Stimulated activated CD4-positive, alpha-beta T cell treated with anti-CD3 and anti-CD28 coated beads, Interleukin-2, amount 100 ng/mL, for 24 hours (primary cell): ENCODE measurements at places on chromosomes 1 and 21.
A peak's percentile ranks its signal among the peaks of the same experiment; 100 is the strongest.

DNA sequence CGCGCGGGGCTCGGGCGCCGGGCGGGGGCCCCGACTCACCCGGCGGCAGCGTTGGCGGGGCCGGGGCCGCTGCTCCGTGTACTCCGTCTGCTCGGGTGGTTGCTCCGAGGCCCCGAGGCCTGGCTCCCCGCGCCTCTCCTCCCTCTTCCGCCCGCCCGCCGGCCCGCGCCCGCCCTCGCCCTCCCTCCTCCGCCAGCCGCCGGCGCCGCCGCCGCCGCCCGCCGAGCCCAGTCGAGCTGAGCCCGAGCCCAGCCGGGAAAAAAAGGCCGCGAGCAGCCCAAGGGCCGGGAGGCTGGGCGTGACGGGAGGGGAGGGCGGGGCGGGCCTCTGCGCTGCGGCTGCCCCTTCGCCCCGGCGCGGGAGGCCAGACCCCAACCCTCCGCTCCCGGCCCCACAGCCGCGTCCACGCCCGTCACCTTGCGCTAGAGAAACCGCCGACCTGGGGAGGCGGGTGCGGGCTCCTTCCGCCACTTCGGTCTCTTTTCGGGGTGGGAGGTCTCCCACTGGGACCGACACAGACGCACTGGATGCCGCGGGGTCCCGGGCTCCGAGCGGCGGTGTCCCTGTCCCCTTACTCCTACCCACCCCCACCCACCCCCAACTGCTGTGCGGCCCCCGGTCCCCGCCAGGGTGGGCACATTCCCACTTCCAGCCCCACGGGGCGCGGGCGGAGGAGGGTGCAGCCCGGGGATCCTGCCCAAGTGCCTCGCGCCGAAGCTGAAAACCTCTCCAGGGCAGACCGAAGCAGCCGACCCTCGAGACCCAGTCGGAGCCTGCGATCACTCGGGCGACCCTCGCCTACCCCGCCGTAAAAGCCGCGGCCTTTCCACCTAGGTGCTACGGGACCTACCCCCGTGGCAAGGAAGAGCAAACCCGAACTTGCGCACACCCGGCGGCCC lies at the start of gene CERS2:
Gene CERS2 (minus strand): TSS at position 256 of the 899 bp plus-strand sequence. CDS start 5,745 bp downstream, outside the sequence.
- peak; percentile 73 for DNase-seq

DNA sequence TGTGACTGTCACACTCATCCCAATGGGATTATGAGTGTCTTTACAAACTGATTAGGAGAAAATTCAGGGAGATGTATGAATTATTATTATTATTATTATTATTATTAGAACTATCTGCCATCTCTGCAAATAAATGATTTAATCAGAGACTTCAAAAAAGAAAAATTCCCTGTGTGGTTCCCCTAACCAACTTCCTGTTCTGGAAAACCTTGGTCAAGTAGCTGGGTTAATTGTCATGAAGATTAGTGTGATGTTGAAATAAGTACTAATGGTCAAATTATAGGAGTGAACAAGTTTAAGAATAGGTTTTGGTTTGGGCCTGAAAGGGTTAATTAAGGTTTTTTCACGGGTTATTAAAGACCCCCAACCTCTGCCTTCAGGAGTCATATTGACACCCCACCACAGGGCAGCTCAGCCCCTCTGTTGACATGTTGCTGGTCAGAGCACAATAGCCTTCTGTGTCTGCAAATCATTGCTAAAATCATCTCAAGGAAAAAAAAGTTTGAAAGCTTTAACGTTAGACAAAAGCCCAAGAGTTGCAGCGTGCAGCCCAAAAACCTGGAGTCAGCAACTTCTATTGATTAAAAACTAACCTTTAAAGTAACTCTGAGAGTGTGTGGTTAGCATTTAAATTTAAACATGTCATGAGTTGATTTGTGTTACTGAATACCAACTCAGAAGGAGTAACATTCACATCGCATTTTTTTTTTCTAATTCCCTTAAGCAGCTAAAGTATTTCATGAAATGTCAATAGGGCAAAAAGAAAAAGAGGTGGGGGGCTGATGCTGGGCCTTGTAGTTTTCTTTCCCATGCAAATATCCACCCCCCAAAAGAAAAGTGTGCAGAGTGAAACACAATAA lies 272.5 kb downstream of the TM2D1 start:
- no peak for DNase-seq

DNA sequence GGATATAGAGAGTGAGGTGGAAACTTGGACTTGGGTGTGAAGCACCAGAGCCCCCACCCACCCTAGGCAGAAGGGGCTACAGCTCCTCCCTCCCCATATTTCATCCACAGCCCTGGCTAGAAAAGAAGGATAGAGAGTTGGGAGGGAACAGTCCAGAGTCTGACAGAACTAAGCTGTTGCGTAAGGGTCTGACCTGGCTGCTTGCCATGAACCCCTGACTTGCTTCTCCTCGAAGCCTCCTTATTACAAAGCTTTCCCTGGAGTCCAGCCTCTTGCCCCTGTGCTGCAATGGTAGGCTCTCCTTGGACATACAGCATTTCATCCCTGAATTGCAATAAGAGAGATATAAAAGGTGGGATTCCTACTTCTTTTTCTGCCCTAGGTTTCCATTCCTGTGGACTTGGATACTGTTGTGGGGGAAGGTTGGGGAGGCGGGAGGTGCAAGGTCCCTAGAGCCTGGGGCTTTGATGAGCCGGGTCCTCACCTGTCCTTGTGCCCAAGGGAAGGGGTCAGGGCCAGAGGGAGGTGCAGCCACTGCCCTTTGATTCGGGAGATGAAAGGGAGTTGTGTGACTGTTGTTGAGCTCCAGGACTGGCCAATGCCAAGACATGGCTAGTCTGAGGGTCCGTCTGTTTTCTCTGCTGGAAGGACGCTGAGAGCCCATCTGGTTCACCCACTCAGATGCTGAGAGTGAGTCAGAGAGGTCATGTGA lies 2.7 kb downstream of the RHBG start:
- no peak for DNase-seq

DNA sequence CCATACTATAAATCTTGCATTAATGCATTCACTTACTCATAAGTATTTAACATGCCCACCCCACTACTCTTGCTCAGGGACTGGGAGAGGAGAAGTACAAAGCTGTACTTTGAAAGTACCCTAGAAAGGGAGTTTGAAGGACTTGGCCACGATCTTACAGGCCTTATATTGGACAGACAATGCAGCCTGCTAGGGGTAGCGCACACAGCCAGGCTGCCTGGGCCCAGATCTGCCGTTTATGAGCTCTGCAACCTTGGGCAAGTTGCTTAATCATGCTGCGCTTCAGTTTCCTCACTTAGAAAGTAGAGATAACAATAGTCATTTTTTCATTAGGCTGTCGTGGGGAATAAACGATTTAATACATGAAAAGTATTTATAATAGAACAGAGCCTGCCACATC lies 110.1 kb downstream of the CDC7 start:
- DNase-seq = no peak

DNA sequence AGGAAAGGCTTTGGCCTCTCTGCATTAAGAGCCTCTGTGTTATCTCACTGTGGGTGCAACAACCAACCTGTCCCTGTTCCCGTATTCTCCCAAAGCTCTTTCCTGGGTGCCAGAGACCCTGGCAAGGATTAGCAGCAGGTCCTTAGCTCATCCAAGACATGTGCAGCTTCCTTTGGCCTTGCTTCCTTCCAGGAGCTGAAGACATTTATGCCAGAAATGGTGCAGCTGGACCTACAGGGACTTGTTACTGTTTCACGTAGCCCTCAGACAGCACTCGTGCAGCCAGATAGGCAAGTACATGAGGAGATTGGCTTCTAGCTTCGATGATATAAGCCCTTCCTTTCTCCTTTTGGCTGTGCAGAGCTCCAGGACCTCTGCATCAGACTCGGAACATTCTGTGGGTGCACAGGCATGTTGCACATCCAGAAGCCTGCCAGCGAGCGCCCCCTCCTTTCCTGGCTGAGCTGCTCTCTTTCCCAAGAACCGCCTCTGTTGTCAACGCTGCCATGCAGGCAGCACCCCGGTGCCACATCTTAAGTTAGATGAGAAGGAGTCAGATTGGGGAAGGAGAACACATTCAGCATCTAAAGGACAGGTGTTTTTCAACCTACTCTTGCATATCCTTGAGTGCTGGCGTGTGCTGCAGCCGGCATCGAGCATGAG lies 284.5 kb upstream of the PLXNA2 start:
- no peak for DNase-seq

- DNase-seq = no peak
Measured at GRCh38 chr1:153028766-153029165, 2.2 kb upstream of the SPRR1B start.

- DNase-seq = no peak
Measured at GRCh38 chr1:156204686-156205085, 8.1 kb upstream of the PMF1 start.

DNA sequence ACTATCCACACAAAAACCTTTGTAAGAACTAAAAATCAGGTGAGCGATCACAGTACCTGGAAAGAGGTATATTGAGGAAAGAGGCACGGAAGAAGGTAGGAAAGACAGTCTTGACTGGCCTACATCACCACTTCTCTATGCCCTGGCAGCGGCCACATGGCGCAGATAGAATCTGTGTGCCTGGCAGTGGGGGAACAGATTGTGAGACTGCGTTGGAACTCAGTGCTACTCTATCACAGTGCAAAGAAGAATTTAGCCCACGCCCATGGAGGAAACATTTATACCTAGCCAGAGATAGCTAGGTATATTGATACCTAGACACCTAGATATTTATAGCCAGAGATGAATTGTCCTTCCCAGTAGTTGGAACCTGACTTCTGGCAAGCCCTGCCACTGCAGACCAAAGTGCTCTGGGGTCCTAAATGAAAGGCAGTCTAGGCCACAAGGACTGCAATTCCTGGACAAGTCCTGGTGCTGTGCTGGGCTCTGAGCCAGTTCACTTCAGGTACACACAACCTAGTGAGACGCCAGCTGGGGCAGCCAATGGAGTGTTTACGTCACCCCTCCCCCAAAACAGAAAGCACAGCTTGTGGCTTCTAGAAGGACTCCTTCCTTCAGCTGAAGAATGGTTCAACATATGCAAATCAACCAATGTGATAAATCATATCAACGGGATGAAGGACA lies 51.9 kb downstream of the DHX9 start:
- no peak for DNase-seq

- no peak for DNase-seq
Measured at GRCh38 chr1:116493484-116494352, 77.1 kb downstream of the CD58 start.

DNA sequence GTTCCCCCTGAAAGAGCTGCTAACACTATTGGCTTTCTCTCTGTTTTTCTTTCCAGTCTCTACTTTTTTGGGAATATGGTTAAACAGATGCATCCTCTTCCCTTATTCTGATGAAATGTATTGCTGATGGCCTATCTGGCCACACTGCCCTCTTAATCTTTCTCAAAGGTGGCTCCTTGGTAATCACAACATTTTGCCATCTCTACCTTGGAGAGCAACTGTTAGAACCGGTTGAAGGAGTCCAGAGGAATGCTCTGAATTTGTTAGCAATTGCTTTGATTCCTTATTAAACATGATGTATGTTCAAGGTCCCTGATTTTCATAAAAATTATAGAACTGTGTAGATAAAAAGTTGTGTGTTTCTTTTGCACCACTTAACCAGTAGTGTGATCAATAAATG lies 50.1 kb upstream of the ARID1A start:
- no peak for DNase-seq

GRCh38 chr1:167263819-167264464 lies 43.3 kb downstream of the POU2F1 start:
- DNase-seq = no peak

DNA sequence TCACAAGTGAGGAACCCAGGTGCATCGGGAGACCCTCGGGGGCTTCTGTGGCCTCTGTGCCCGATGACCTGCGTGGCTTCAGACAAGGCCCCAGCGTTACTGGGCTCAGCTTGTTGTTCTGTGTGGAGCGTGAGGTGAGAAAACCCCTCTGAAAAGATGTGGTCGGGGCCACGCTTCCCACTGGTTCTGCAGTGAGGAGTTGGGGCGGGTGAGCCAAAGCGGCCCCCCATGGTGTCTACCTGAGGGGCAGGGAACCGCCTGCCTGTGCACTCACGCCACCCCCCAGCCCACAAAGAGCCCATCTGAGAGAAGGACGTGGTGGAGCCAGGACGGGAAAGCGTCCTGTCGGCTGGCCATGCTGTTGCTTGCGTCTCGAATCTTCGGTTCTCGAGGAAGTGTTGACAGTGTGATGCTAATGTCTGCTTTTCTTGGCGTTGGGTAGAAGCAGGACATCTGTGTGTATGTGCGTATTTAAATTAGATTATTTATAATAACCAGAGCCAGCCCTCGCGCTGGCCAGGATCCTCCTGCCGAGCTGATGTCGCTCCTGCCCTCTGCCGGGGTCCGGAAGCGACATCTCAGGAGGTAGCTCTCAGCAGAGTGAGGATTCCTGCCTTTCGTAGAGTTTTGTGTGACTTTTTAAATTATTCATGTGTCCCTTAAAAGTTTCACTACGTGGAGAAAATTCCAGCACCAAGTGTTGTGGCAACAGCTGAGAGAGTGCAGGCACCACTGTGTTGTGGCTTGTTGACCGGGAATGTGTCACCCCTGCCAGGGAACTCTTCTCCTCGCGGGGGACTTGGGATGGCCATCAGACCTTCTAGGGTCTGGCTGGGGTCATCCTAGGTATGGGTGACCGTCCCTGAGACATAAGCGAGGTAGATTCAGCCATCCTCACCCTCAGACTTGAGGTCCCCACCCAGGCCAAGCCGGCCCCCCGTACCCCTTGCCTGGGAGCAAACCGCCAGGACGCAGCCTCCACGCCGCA lies 15.3 kb downstream of the TMEM201 start:
- DNase-seq = no peak

- no peak for DNase-seq
Measured at GRCh38 chr1:3404301-3404700, 50.2 kb upstream of the ARHGEF16 start.

GRCh38 chr1:247387565-247387964 lies 28.4 kb upstream of the NLRP3 start:
- no peak for DNase-seq

DNA sequence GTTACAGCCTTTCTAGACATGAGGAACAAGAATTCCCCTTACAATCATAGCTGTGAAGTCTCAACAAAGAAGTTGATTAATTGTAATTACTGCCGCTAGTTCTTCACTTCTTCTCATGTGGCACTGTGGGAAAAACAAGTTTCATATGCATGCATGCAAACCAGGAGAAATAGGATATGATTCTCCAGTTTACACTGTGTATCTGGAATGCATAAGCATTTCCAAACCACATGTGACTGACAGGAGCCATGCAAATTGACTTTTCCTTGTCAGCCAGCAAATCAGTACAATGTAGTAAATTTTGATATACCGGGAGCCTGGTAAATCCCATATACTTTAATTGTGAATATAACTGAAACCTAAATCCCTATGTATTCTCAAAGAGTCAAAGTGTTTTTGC lies 279.3 kb downstream of the PAPPA2 start:
- DNase-seq = no peak
